Stimulated activated CD4-positive, alpha-beta T cell treated with anti-CD3 and anti-CD28 coated beads, Interleukin-1b, Interleukin-23, amount 100 ng/mL, for 1 hour (primary cell): ENCODE measurements at places on chromosomes 7 and 10.

- DNase-seq, result no peak
Measured at GRCh38 chr7:90988516-90988915, 275.7 kb upstream of the FZD1 start.

DNA sequence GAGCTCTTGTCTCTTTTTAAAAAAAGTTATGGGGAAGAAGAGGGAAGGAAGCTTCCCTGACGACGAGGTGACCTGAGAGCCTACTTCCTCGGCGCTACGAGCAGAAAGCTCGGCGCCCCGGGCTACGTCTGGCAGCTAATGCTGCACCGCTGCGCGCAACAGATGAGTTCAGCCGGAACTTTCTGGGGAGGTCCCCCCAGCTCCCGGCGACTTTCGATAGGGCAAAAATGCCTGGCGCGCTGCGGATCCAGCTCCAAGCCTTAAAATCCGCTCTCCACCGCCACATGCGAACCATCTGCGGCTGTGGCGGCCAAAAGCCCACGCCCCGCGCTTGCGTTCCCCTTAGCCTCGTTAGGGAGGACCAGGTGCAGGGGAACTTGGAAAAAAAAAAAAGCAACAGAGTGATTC is 621 bp downstream of the P4HA1 start:
- peak; percentile 45 for DNase-seq

- DNase-seq, result no peak
Measured at GRCh38 chr10:75432763-75433162, 1.3 kb downstream of the LRMDA start.

- DNase-seq, result no peak
Measured at GRCh38 chr10:47413531-47414226, 29.6 kb upstream of the ZNF488 start.

- DNase-seq, result no peak
Measured at GRCh38 chr10:28089467-28089866, 90.6 kb upstream of the ODAD2 start.

DNA sequence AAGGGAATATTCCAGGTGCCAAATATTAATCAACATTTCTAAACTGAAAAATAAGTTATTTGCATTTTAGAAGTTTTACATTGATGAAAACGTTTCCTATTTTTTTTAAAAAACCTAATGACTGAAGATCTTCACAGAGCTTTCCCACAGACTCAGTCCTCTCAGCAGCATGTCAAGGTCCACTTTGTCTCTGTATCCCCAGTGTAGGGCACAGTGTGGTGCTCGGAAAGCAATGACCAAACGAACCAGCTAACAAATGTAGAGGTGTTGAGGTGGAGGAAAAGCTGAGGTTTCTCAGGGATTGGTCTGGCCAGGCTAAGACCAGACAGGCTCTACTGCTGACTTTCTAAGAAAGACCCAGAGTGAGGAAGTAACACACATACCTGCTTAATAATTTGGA is 202.2 kb upstream of the CDCA7L start:
- DNase-seq, result no peak

- DNase-seq, result no peak
Measured at GRCh38 chr7:18036783-18037182, 9.1 kb upstream of the PRPS1L1 start.

- no peak for DNase-seq
Measured at GRCh38 chr7:85067371-85067770, 119.5 kb downstream of the SEMA3D start.

GRCh38 chr7:23277359-23277989 is 21.7 kb upstream of the MALSU1 start:
- no peak for DNase-seq

- DNase-seq, result no peak
Measured at GRCh38 chr10:72502581-72502980, 123.3 kb downstream of the MICU1 start.

GRCh38 chr7:19783541-19783940 is 10.1 kb upstream of the TMEM196 start:
- no peak for DNase-seq

DNA sequence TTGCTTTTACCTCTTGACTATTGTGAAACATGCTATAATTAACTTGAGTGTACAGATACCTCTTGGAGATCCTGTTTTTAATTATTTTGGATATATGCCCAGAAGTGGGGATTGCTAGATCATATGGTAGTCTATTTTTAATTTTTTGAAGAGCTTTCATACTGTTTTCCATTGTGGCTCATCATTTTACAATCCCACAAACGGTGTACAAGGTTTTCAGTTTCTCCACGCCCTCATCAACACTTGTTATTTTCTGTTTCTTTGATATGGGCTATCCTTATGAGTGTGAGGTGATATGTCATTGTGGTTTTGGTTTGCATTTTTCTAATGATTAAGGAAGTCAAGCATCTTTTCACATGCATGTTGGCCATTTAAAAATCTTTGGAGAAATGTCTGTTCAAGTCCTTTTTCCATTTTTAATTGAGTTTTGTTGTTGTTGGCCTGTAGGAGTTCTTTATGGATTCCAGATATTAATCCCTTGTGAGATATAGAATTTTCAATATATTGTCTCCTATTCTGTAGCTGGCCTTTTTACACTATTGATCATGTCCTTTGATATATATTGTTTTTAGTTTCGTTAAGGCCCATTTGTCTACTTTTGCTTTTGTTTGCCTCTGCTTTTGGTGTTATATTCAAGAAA is 7.5 kb downstream of the AGK start:
- DNase-seq, result no peak

- no peak for DNase-seq
Measured at GRCh38 chr10:44978570-44979280, at the start of gene DEPP1. Gene DEPP1, minus strand, starts transcription at chr10:44978809. Its CDS starts 779 bp downstream, at chr10:44978030.

- no peak for DNase-seq
Measured at GRCh38 chr10:110310741-110311140, 6.0 kb upstream of the SMNDC1 start.

GRCh38 chr10:11478807-11479206 is 132.6 kb downstream of the USP6NL start:
- DNase-seq, result no peak

GRCh38 chr7:55018361-55019190 is at the start of gene EGFR:
Gene EGFR, plus strand, starts transcription at chr7:55019017. Its CDS starts 261 bp downstream, at chr7:55019278.
- no peak for DNase-seq

DNA sequence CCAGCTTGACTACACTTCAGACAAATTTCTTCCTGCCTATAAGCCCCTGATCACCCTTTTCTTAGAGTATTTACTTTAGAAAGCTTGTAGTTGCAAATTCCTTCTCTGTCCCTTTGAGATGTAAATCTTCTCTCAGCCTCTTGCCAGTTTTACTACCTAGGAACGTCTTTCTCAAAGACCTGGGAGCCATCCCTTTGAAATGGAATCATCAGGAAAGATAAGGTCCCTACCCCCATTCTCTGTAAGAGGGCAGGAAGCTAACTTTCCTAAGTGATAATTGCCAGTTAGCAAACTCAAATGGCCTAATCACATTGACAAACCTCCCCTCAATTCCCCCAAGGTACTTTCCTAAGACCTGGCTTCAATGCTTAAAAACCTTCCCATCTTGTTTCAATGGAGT is 304.5 kb downstream of the MDFIC start:
- no peak for DNase-seq

- DNase-seq, result no peak
Measured at GRCh38 chr10:45368181-45368580, 5.8 kb upstream of the ALOX5 start.

DNA sequence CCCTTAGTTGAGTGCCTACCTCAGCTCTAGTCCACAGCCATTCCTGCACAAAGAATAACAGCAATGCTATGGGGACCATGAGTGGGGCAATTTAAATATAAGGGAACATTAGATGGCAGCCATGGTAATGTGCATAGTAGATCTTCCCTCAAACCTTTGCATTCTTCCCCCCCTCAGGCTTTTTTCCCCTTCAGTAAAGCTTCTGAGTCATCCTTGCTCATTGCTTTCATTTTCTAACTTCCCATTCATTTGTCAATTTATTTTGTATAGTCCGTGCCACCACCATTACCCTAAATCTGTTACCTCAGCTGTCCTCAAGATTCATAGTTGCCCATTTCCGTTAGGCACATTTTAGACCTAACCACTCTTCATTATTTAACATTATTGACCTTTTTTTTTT is 10.7 kb downstream of the HECTD2 start:
- DNase-seq, result no peak

GRCh38 chr7:9962742-9963141 is 1010.9 kb upstream of the PHF14 start:
- DNase-seq, result no peak

DNA sequence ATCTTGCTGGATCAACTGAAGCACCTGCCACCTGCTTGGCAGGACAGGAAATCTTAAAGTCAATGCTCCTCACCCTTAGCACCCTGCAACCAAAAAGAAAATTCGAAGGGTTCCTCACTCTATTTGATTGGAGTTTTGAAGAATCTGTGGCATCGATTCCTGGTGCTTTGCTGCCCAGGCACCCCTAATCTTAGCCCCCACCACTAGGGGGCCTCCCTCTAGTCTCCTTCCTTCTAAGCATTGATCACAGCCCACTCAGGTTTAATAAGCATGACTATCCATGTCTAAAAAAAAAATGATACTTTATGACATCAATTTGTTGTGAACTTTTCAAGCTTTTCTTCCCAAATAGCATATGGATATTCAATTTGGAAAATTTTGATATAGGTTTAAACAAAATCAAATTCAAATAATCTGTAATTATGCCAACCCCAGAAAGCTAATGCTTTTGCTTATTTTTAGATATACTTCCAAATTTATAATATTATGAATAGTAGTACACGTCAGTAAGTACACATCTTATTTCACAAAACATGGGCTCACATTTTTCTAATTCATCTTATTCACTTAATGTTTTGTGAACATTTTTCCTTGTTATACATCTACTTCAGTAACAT is 45.3 kb downstream of the NRG3 start:
- DNase-seq, result no peak

- DNase-seq, result no peak
Measured at GRCh38 chr7:152115021-152115718, 89.7 kb downstream of the GALNT11 start.

- no peak for DNase-seq
Measured at GRCh38 chr10:24518411-24518810, 205.3 kb downstream of the ARHGAP21 start.

- DNase-seq, result no peak
Measured at GRCh38 chr7:40815022-40815421, 680.2 kb downstream of the SUGCT start.

DNA sequence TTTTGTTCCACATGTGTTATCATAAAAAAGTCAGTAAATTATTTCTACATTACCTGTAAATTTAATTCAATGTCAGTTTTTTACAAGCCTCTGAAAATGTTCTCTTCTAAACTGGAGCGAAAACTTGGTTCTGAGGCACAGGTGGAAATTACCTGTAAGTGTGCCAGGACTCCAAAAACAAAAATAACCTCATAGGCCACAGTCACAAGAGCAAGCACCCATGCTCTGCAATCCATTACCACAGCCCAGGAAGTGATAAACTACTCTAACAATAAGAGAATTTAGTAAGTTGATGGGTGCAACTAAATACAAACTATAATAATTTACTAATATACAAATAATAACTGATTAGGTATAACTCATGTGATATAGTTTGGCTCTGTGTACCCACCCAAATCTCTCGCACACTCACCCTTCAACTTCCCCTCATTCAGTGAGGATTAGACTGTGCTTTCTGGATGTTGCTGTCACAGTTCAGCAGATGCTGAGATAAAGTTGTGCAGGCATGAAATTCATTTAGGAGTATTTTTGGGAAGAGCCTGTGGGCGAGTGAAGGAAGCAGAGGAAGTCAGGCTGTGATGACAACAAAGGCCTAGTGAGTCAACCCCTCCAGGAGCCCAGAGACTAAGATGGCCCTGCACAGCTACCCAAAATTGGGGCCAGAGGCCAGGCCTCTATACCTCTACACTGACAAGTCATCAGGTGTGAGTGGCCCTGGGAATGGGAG is 16.3 kb upstream of the GIMAP6 start:
- DNase-seq, result no peak

- no peak for DNase-seq
Measured at GRCh38 chr10:48470115-48470892, 134.6 kb downstream of the ARHGAP22 start.

DNA sequence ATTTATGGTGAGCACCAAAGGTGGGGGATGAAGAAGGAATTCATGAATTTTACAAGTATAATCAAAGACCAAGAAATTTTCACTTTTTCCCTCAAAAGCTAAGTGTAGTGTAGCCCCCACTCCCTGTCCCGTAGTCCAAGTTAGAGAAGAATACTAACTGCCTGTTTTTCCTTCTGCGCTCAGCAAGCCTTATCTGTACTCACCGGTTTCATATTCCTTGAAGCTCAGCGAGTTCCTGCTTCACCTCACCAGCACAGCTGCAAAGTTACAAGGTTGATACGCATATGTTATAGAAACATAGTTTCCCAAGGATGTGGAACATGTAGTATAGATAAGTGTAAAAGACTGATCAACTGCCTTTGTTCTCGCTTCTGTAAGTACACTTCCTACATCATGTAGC is 16.0 kb upstream of the ZNF33B start:
- DNase-seq, result no peak

GRCh38 chr7:1787681-1788235 is 117.7 kb downstream of the ELFN1 start:
- DNase-seq, result no peak

DNA sequence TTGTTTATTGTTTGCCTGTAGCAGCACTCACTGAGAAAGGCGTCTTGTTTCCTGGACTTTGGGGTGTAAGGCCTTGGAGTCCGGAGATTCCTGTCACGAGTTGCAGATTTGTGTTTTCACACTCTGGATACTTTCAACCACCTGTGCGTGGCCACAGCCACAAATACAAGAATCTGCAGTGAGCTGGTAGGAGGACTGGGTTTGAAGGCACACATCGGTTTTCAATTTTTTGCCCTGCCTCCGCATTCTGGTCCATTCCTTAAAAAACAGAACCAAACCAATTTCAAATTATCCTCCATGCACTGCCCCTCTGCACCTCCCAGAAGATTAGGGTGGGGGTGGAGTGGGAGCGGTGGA is 619 bp downstream of the EXOC4 start:
- DNase-seq, result no peak

GRCh38 chr7:80934321-80934720 is 15.5 kb upstream of the SEMA3C start:
- DNase-seq, result no peak

- no peak for DNase-seq
Measured at GRCh38 chr10:116838143-116838725, 11.1 kb upstream of the ENO4 start.

DNA sequence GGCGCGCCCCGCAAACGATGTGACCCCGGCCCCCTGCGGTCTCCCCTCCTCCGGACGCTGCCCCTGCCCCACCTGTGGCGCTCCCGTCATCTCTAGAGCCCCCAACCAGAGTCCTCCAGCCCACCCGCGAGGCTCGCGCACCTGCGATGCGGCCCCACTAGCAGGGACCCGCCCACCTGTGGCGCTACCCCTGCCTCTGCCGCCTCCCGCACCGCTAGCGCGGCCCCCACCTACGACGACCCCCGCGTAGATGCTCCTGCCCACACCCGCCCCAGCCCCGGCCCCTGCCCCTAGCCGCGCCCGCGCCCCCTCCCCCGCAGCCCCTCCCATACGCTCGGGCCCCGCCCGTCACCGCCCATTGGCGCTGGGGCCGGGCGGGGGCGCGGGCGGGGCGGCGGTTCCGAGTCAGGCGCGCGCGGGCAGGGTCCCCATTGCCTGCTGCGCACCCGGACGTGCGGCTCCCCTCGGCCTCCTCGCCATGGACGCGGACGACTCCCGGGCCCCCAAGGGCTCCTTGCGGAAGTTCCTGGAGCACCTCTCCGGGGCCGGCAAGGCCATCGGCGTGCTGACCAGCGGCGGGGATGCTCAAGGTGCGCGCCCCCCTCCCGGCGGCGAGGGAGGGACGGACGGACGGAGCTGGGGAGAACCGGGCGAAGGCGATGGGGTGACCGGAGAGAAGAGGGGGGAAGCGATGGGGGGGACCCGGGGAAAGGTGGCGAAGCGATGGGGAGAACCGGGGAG is at the start of gene PFKP:
Gene PFKP (plus strand): TSS at position 431 of the 741 bp plus-strand sequence. CDS start 48 bp downstream, at position 479.
- peak; percentile 15 for DNase-seq
